ENCODE measurements at places on chromosomes 5 and 9. TPM values are rescaled to one million over a fixed set of nuclear protein-coding genes. Genes with fewer than 3 reads are reported as not detected.

Gene MUSK
- not detected for total RNA-seq

Gene LPCAT1
- total RNA-seq, result 49.2 TPM

Gene ZNF346
- total RNA-seq, result 28.6 TPM

Gene TLR4
- 38.6 TPM for total RNA-seq

Gene FAF2
- 43.5 TPM for total RNA-seq
